ENCODE measurements at places on chromosomes 13 and 19.
A peak's percentile ranks its signal among the peaks of the same experiment; 100 is the strongest.

GRCh38 chr19:18430417-18431144 is 7.4 kb downstream of the ISYNA1 start:
- DNase-seq, result no peak

DNA sequence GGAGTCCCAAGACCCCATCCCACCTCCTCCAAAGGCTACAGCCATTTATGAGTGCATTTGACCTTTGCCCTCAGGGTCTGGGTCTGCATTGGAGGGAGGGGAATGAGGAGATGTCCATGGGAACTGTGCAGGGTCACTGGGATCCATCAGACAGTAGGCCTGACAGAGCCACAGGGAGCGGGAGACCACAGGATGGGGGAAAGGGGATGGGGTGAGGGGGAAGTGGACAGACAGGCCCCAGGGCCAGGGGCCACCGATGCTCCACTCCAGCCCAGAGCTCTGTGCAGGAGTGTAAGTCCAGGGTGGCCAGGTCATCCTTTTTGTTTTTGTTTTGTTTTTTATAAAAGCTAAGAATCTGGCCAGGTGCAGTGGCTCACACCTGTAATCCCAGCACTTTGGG is 82.5 kb downstream of the CHST8 start:
- no peak for DNase-seq

GRCh38 chr19:17938092-17938845 is 5.5 kb downstream of the CCDC124 start:
- peak; percentile 81 for DNase-seq

DNA sequence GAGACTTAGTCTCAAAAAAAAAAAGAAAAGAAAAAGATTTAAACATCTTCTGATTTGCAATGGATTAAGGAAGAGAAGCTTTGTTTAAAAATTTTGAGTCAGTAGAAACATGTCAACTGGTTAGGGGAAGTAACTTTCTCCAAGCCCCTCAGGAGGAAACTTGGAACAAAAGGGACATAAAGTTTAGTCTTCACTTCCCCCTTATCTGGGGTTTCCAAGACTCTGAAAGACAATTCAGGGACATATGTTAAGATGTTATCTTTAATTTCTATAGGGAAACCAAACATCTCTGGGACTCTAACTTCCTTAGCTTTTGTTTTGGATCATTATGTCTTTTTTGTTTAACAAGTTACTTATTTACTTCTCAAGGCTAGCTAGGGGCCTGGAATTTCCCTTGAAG is 20.1 kb upstream of the MRI1 start:
- DNase-seq, result no peak

GRCh38 chr13:28582225-28582891 is 76.6 kb upstream of the POMP start:
- DNase-seq, result no peak

DNA sequence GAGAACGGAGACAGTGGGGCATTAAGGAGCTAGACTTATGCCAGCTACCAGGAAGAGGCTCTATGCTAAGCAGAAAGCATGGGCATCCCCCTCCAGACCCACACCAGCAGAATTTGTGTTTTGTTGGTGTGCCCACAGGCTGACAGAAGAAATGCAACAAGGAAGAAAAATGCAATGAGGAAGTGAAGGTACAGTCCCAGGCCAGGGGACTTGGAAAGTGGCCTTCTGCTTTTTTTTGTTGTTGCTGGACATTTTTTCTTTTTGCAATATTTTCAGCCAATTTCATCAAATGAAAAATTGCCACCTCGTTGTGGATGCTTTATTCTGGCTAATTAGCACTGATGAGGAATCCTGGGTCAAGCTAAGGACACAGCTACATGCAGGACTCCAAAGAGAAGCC is 167.7 kb downstream of the TSHZ3 start:
- no peak for DNase-seq

GRCh38 chr13:51291341-51291740 is 48.1 kb upstream of the SERPINE3 start:
- no peak for DNase-seq

DNA sequence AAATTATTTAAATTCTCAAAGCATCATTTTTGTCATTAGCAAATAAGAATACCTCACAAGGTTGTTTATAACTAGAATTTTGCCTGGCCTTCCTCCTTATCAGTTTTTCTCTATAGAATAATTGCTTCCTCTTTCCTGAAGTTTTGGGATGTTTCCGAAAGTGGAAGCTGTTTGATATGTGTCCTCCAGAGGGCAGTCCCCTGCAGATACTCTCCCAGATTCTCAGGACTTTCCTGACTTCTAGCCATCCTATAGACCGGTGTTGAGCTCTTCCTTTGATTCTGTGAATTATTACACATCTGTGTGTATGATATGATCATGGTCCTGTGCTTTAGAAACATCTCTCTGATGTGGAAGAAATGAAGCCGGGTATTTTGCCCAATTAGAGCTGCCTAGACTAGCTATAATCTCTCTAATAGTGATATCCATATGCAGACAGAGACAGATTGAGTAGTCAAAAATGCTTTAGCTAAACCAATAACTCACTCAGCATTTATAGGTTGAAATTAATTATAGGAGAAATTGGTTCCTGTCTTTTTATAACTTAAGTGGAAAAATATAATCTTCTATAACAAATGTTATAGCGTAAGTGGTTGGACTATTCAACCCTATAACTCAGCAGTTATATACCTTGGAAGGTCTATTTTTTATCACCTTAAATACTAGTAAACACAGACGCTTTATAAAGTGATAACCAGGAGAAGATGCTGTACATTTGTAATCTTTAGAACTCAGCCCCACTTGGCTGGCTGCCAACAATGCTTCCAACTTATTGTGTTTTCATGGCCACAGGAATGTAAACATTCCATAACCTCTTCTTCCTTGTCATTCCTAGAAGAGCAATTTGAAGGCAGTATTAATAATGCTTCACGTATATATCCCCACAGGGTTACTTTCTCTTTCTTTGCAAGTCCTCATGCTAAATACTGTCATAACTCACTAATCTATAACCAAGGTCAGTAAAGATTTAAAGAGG is 201.0 kb upstream of the RXFP2 start:
- no peak for DNase-seq

GRCh38 chr19:35870798-35871197 is 2.4 kb downstream of the APLP1 start:
- DNase-seq, result no peak

DNA sequence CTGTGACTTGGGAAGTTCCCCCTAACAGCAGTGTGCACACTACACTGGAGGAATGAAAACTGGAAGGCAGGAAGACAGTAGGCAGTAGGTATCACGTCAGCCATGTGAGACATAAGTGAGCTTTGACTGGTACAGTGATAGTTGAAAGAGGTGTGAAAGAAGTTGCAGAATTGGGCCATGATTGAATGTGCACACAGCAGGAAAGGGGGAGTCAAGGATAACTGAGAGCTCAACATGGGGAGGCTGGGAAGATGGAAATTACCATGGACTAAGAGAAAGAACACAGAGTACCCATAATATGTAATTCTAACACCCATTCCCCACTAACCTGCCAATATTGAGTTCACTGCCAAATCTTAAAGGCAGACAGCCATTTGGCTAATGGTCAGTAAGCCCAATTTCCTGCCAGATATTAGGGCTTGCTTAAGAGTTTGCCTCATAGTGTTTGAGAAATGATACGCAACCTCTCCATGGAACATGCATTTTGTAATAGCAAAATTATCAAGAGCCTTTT is 321.7 kb downstream of the DCT start:
- no peak for DNase-seq

GRCh38 chr19:48342841-48343540 is 17.6 kb downstream of the EMP3 start:
- DNase-seq, result no peak

DNA sequence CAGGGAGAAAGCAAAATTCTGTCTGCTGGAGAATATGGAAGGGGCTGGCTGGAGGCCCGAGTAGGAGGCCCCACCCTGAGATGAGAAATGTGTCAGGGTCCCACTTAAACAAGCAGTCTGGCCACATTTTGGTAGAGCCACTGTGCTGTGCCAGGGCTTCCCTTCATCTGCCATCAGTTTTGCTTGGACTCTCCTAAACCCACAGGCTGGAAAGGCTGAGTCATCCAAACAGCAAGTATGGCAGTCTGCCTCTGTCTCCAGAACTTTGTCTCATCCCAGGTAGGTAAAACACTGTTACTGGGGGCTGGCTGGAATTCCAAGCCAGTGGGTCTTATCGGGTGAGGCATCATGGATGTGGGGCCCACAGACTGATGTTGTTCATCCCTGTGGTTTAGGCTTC is 1390.6 kb downstream of the UQCRFS1 start:
- no peak for DNase-seq

GRCh38 chr19:55005684-55006488 is 32.2 kb downstream of the GP6 start:
- DNase-seq, result peak; percentile 78

DNA sequence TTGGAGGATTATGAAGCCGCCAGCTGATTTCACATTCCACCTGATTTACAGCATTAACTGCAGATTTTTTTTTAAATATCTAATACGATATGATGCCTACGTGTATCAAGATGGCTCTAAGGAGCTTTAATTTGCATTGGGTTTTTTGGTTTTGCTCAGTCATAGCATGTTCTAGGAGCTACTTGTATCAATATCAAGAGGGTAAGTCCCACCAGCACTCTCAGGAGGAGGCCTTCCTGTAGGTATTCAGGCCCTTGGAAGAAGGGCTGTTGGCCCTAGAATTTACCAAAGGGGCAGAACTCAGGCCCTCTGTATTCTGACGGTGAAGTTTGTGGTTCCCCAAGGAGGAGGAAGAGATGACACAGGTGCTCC is 97.2 kb upstream of the IPO5 start:
- no peak for DNase-seq

DNA sequence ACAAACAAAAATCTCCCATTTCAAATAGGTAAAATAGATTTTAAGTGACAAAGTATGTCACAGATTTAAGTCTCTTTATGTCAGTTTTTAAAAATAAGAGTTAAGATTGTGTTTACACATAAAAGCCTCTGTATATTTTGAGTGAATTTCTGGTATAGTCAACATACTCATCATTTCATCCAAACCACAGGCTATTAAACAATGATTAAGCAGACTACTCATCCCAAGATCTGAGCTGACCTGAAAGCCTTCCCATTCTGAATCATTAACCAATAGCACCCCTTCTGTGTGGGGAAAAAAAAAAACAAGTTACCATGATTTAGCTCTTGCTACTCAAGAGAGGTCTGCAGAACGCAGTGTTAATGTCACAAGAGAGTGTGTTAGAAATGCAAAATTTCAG is 284.4 kb upstream of the NBEA start:
- no peak for DNase-seq

DNA sequence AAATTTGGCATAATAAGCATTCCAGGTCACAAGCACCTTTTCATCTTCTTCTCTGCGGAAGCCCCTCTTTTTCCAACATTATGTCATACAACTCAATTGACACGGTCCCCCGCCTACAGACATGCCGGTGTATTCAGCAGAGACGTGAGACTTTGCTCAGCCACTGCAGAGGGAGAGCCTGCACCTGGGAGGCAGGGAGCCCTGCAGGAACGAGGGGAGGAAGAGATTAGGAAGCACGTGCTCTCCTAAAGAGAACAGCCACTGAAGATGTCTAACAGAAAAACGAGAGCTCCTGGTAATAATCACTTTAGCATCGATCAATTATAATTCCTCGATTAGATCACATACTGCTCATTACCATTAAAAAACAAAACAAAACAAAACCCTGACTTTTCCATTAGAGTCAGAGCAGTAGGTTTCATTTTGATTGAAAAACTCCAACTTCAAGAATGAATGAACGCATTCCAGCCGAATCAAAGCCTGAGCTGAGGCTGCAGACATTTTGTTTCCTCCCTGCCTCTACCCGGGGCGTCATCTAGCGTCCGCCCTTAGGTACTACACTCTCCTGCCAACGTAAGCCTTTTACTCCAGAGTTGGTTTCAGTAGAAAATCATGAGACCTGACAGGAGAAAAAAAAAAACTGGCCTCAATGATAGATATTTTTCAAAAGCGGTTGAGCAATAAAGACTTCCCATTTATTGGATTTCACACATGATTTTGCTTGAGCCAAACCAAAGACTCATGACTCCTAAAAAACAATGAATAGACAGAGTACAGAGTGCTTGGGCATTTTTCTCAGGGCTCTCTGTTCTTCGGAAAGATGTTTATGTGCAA is 194.5 kb downstream of the KATNAL1 start:
- peak; percentile 76 for DNase-seq

DNA sequence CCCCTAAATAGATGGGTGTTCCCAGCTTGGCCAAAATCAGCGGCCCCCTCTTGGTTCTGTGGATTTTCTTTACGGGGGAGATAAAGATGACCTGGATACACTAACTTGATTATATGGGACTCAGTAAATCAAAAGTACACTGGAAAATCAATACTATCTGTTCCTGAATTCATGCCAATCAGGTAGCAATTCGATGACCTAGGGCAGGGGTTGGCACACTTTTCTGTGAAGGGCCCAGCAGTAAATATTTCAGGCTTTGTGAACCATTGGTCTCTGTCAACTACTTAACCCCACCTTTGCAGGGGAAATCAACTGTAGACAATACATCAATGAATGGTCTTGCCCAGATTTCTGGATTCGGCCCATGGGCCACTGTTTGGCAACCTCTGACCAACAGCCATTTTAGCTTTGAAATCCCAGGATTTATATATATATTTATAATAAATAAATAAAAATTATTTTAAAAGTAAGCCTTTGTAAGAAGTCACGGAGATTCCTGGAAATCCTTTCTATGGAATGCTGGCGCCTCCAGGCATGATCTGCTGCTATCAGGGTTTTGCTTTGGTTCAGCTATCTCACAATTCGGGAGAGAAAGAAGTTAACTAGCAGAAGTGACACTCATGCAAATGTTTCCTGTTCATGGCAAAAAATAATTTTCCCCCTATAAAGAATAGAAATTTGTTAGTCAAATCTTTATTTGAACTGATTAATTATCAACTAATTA is 32.8 kb downstream of the SLC15A1 start:
- no peak for DNase-seq

DNA sequence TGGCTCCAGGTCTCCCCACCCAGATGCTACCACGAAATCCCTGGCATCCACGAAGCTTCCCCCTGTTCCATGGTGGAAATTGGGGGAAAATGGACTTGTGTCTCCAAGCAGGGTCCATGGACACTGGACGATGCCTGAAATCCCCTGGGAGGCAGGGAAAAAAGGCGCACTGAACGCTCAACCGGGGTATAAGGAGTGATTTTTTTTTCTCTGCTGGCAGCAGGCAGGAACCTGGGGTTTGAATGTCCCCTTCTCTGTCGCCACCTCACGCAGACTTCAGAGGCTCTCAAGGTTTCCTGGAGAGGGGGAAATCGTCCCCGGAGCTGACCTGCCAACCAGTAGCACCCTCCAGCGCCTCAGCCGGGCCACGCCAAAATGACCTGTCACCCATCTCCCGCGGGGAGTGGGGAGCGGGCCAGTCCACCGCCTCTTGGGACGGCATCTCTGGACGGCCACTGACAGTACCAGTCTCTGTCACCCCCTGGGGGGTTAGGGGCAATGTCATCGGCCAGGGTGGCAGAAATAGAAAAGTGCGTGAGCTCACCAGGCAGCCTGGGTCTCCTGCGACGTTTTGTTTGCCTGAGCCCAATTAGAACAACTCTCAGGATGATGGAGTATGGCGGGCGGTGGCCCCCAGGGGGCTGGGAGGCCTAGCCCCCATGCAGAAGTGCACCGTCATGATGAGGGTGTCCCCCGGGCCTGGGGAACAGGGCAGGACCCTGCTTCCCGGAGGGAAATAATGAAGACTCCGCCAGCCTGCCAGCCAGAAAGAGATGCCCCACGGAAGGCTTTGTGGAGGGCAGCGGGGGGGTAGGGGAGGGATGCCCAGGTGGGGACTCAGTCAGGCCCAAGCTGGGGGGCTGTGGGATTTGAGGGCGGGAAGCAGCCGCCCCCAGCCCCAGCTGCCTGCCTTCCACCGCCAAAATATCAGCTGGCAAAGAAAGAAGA is 2.6 kb downstream of the PTPRS start:
- DNase-seq, result no peak

Data from CD4-positive, alpha-beta T cell treated with Interleukin-15 for 1 hour (primary cell).